ENCODE measurements at places on chromosomes 7 and 10.
A peak's percentile ranks its signal among the peaks of the same experiment; 100 is the strongest.

DNA sequence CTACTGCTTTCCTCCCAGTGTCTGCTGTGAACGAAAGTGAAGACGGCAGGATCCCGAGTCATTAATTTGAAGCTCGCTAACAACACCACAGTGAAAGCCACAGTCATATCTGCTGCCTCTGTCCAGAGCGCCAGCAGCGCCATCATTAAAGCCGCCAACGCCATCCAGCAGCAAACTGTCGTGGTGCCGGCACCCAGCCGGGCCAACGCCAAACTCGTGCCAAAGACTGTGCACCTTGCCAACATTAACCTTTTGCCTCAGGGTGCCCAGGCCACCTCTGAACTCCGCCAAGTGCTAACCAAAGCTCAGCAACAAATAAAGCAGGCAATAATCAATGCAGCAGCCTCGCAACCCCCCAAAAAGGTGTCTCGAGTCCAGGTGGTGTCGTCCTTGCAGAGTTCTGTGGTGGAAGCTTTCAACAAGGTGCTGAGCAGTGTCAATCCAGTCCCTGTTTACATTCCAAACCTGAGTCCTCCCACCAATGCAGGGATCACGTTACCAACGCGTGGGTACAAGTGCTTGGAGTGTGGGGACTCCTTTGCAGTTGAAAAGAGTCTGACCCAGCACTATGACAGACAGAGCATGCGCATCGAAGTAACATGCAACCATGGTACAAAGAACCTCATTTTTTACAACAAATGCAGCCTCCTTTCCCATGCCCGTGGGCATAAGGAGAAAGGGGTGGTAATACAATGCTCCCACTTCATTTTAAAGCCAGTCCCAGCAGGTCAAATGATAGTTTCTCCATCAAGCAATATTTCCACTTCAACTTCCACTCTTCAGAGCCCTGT, 94.8 kb upstream of the KCNMA1 start:
- no peaks in the 10 kb centered on the region for H3K36me3 ChIP-seq
- DNase-seq, result no peak
- no peak overlapping the region for H3K27ac ChIP-seq
- no peaks in the 10 kb centered on the region for H3K27me3 ChIP-seq
- H3K4me3 ChIP-seq, result no peak overlapping the region

DNA sequence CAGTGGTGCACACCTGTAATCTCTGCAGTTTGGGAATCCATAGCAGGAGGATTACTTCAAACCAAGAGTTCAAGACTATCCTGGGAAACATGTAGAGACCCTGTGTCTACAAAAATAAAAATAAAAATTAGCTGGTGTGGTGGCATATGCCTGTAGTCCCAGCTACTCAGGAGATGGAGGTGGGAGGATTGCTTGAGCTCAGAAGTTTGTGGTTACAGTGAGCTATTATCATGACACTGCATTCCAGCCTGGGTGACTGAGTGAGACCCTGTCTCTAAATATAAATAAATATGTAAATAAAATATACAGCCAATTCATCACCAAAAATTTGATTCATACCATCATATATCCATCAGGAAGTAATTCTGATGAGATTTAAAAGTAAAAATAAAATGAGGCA, 60.9 kb downstream of the ANKRD7 start:
- DNase-seq, result no peak
- no peak overlapping the region for H3K27ac ChIP-seq
- no peaks in the 10 kb centered on the region for H3K36me3 ChIP-seq
- H3K4me3 ChIP-seq, result no peak overlapping the region

GRCh38 chr7:25854608-25855497, 297.1 kb upstream of the NFE2L3 start:
- DNase-seq, result no peak
- H3K4me3 ChIP-seq, result no peak overlapping the region
- peaks cover 16% of the 10 kb centered on the region for H3K4me1 ChIP-seq
- H3K27me3 ChIP-seq, result peaks cover 39% of the 10 kb centered on the region
- H3K27ac ChIP-seq, result no peak overlapping the region

DNA sequence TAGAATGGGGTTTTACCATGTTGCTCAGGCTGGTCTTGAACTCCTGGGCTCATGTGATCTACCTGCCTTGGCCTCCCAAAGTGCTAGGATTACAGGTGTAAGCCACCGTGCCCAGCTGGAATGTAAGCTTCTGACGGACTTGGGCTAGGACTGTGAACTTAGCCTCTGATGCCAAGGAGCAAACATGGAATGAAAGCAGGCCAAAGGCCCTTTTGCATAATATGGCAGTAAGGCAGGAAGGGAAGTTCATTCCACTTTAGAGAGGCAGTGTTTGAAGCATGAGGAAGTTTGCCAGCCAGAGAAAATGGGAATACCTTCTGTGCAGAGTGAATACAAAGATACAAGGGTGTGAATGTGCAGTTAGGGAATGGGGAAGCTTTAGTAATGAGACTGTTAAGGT, 20.3 kb downstream of the VCL start:
- peaks cover 3% of the 10 kb centered on the region for H3K4me1 ChIP-seq
- H3K27me3 ChIP-seq, result no peaks in the 10 kb centered on the region
- H3K27ac ChIP-seq, result no peak overlapping the region
- no peak overlapping the region for H3K4me3 ChIP-seq

- peaks cover 4% of the 10 kb centered on the region for H3K27me3 ChIP-seq
- peak overlapping the region; percentile 60 for H3K4me3 ChIP-seq
- no peak for DNase-seq
- no peaks in the 10 kb centered on the region for H3K36me3 ChIP-seq
Observed at GRCh38 chr10:27258838-27259812, 18.5 kb upstream of the ACBD5 start.

DNA sequence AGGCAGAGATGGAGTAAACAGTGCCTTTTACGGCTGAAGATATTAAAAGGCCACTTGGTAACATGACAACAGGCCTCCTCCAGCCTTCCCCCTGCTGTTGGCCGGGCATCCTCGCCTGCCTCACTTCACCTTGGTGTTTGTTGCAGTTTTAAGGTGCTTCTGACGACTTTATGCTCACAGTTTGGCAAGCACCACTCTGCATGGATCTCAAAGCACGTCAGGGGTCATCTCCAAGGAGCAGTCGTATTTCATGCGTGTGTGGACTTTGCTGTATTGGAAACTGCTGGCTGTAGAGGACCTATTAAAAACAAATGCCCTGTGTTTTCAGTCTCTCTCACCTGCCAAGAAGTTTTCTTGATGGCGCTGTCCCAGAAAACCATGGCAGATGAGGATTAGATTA, 483.1 kb downstream of the RPS24 start:
- no peak overlapping the region for H3K27ac ChIP-seq
- no peaks in the 10 kb centered on the region for H3K36me3 ChIP-seq
- no peaks in the 10 kb centered on the region for H3K27me3 ChIP-seq
- no peaks in the 10 kb centered on the region for H3K4me1 ChIP-seq
- DNase-seq, result no peak
- no peak overlapping the region for H3K4me3 ChIP-seq

DNA sequence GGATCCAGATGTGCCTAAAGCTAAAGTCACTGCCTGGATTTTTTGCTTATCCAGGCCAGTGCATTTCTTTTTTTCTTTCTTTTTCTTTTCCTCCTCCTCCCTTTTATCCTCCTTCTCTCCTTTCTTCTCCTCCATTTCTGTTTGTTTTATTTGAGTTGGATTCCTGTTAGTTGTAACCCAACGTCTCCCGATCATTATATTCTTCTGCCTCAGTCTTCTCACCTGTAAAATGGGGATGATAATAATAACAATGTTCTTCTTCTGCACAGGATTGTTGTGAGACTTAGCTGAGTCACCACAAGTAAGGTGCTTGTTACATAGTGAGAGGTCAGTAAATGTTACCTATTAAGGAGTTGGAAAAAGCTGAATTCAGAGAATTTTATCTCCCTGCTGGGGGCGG, 13.7 kb upstream of the FFAR4 start:
- H3K27ac ChIP-seq, result no peak overlapping the region
- no peaks in the 10 kb centered on the region for H3K36me3 ChIP-seq
- H3K27me3 ChIP-seq, result no peaks in the 10 kb centered on the region

DNA sequence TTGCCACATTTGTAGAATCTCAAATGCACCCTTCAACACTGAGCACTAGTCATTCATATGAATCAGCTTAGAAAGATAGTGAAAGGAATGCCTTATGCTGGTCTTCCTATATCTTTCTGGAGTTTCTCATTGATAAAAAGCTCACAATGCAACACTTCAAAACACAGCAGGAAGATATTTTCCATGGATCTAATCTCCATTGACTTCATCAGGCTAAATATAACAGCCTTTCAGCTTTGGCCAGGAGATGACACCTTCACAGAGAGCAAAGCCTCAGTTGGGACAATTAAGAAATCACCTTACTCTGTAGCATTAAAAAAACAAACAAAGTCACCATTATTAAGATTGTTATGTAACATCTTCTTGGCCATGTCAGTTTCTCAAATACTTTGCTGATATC, 6.7 kb downstream of the NRP1 start:
- H3K27me3 ChIP-seq, result peaks cover 7% of the 10 kb centered on the region
- H3K4me3 ChIP-seq, result no peak overlapping the region
- H3K4me1 ChIP-seq, result no peaks in the 10 kb centered on the region
- H3K36me3 ChIP-seq, result no peaks in the 10 kb centered on the region
- DNase-seq, result no peak

- H3K27me3 ChIP-seq, result no peaks in the 10 kb centered on the region
- H3K27ac ChIP-seq, result no peak overlapping the region
Observed at GRCh38 chr10:9596368-9596920, 1421.2 kb upstream of the CELF2 start.

GRCh38 chr7:47036909-47037308, 545.0 kb downstream of the TNS3 start:
- no peaks in the 10 kb centered on the region for H3K4me1 ChIP-seq
- H3K27me3 ChIP-seq, result no peaks in the 10 kb centered on the region
- DNase-seq, result no peak
- no peak overlapping the region for H3K4me3 ChIP-seq
- no peak overlapping the region for H3K27ac ChIP-seq

DNA sequence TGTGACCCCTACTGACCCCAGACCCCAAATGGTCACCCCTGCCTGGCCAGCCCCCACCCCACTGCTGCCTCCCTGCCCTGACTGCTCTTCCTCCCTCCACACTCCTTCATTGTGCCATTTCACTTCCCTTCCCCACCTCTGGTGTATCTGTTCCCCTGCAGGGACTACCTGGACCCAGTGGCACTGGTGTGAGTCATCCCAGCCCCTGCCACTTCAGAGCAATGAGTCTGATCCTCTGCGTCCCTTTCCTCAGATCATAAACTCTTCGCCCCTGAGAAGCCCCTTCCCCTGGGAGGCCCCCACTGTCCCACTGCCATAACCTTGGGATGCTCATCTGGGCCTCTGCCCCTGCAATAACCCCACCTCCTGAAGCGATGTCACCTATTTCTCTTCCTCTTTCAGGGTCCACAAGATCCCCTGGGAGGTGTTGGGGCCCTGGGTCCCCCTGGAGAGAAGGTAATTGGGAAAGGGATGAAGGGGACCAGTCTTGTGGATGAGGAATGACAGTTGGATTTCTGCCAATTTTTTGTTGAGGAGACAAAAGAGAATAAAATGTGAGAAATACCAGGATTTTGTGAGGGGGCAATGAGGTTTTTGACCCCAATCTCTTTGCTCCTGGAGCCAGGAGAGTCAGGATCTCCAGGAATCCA, 19.1 kb upstream of the VOPP1 start:
- H3K4me1 ChIP-seq, result peaks cover 4% of the 10 kb centered on the region
- no peak for DNase-seq
- no peaks in the 10 kb centered on the region for H3K27me3 ChIP-seq

- H3K36me3 ChIP-seq, result no peaks in the 10 kb centered on the region
- no peak overlapping the region for H3K4me3 ChIP-seq
- H3K4me1 ChIP-seq, result no peaks in the 10 kb centered on the region
- no peak for DNase-seq
- no peaks in the 10 kb centered on the region for H3K27me3 ChIP-seq
Observed at GRCh38 chr10:112481602-112482001, 34.6 kb downstream of the VTI1A start.

DNA sequence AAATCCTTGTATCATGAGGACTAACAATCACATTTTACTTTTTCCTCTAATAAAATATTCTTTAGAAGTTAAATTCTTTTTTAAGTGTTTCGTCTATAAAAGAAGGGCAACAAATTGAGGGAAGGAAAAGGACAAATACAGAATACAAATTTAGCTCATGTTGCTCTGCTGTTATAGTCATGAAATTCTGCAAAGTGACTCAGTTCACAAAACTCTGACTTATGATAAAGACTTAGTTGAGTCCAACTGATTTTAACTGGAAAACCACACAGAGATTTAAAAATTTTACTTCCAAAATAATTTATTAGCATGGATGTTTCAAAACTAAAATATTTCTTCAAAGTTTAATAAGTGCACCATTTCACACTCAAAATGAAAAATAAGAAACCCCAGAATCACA, 75.0 kb upstream of the GPR22 start:
- H3K27me3 ChIP-seq, result no peaks in the 10 kb centered on the region
- no peak overlapping the region for H3K27ac ChIP-seq
- no peaks in the 10 kb centered on the region for H3K4me1 ChIP-seq

GRCh38 chr10:117463545-117463920, 79.0 kb upstream of the EMX2 start:
- DNase-seq, result no peak
- H3K27me3 ChIP-seq, result no peaks in the 10 kb centered on the region
- no peak overlapping the region for H3K27ac ChIP-seq
- H3K4me3 ChIP-seq, result no peak overlapping the region

- no peaks in the 10 kb centered on the region for H3K4me1 ChIP-seq
- H3K36me3 ChIP-seq, result peaks cover 3% of the 10 kb centered on the region
- H3K4me3 ChIP-seq, result no peak overlapping the region
- H3K27me3 ChIP-seq, result no peaks in the 10 kb centered on the region
- no peak for DNase-seq
Observed at GRCh38 chr10:132420981-132421846, 24.2 kb downstream of the PWWP2B start.

DNA sequence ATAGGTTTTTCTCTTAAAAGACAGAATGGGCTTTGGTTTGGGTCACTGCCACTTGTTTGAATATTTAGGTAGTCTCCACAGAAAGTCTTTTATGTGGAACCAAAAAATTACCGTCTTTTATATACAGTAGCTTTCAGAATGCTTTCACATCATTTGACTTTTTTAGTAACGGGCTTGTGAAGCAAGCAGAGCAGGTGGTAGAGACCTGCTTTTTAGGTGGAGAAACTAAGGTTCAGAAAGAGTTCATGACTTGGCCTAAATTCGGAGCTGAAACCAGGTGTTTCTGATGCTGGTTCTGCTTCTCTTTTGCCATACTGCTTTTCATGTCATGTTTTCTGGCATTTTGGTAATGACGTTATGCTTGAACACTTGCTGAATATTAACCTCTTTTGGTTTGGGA, 36.3 kb downstream of the GARS1 start:
- peaks cover 3% of the 10 kb centered on the region for H3K4me1 ChIP-seq
- no peak overlapping the region for H3K4me3 ChIP-seq
- H3K27ac ChIP-seq, result no peak overlapping the region
- DNase-seq, result no peak
- H3K27me3 ChIP-seq, result no peaks in the 10 kb centered on the region

Data from naive thymus-derived CD4-positive, alpha-beta T cell (primary cell).